ENCODE measurements at places on chromosomes 2 and 18.
A peak's percentile ranks its signal among the peaks of the same experiment; 100 is the strongest.

GRCh38 chr2:31235504-31235902 lies 1.6 kb downstream of the EHD3 start:
- DNase-seq, result peak; percentile 51

GRCh38 chr2:228417526-228417925 lies 236.0 kb upstream of the SPHKAP start:
- peak; percentile 8 for DNase-seq

DNA sequence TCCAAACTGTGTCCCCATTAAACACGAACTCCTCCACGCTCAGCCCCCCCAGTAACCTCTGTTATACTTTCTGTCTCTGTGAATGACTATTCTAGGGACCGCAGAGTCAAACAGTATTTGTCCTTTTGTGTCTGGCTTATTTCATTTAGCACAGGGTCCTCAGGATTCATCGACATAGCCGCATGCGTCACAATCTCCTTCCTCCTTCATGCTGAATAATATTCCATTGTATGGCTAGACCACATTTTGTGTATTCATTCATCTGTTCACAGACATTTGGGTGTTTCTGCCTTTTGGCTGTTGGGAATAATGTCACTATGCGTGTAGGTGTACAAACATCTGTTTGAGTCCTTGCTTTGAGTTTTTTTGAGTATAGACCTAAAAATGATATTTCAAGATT lies 80.9 kb downstream of the SH3RF3 start:
- DNase-seq, result no peak

DNA sequence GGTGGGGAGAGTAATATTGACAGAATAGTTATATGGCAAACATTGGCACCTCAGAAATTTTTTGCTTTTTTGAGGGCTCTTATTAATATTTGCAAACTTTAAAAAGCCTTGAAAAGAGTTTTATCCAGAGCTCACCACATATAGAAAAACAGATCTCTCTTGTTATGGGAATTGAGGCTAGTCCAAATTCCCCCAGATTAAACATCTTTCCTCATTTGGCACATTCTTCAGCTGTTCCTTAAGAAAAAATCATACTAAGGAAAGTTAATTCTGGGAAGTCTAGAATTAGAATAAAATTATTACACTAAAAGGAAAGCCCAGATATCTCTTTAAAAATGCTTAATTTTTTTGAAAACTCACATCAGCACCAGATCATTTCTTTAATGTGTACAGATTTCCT lies 5.6 kb downstream of the TFPI start:
- DNase-seq, result no peak

- no peak for DNase-seq
These were observed 131.4 kb upstream of the MAPRE2 start for GRCh38 chr18:34909637-34910364.

DNA sequence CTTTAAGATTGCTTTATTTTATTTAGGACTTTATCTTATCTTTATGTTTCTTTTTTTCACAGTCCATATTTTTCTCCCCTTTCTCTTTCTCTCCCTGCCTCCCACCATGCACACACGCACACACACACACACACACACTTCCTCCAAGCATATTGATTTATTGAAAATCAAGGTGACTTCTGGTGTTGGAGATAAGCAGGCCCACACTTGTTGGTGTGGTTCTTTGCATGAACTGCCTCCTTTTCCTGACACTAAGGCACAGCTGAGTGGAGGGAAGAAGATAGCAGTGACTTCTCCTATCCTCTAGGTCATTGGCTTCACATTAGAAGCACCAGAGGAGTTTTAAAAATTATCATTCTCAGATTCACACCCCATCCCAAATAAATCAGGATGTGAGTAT lies 18.0 kb downstream of the TBR1 start:
- DNase-seq, result no peak

GRCh38 chr2:62393293-62393692 lies 112.7 kb downstream of the TMEM17 start:
- no peak for DNase-seq

DNA sequence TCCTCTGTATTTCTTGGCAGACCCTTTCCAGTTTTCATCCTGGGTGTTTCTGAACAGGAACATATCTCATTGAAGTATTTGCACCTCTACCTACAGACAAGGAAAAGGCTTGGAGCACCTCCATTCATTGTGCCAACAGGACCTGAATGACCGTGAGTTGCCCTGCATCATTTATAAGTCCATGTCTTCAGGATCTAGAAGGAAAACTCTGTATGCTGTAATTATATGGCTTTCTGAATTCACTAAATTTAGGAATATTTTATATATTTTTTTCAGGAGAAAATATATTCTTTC lies 402.3 kb upstream of the SLC14A2 start:
- DNase-seq, result no peak

DNA sequence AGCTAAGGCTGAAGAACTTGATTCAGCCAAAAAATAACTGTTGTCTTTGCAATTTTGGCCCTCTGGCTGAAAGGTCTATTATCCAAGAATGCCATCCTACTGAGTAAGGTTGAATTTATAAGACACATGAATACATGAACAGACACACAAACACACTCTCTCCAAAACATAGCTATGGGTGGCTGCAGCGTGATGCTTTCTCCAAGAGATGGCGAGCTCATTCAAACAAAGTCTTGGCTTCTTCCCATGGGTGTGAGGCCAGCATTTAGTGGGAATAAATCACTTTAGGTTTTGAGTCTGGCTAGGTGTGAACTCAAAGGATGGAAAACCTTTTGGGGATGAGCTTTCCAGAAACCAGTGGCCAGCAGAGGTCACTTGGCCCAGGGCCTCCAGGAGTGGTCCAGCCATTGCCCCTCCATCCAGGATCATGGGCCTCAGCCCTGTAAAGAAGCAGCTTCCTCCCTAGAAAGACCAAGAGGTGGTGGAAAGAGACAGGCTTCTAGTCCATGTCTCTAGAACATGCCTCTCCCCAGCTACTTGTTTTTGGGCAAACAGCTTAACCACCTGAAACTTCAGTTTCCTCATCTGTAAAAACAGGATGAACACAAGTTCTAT lies 11.0 kb upstream of the OSR1 start:
- no peak for DNase-seq

GRCh38 chr2:100192300-100192699 lies 49.9 kb upstream of the AFF3 start:
- DNase-seq, result no peak

DNA sequence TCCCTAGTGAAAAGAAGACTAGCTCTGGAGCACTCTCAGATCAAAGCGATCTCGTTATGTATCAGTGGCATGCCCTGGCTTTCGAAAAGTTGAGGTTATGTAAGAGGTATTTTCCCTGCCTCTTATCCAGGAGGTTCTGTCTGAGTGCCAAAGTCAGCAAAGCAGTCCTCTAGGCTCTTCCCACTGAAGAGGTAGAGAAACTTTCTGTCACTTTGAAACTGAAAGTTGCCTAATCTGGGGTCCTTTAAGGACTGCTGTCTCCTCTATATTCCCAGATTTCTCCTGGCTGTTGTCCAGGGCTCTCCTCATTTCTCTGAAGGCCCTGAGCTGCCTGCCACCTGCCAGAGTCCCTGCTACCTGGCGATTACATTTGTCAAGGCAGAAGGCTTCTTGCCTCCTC lies 96.3 kb downstream of the B3GNT2 start:
- no peak for DNase-seq

DNA sequence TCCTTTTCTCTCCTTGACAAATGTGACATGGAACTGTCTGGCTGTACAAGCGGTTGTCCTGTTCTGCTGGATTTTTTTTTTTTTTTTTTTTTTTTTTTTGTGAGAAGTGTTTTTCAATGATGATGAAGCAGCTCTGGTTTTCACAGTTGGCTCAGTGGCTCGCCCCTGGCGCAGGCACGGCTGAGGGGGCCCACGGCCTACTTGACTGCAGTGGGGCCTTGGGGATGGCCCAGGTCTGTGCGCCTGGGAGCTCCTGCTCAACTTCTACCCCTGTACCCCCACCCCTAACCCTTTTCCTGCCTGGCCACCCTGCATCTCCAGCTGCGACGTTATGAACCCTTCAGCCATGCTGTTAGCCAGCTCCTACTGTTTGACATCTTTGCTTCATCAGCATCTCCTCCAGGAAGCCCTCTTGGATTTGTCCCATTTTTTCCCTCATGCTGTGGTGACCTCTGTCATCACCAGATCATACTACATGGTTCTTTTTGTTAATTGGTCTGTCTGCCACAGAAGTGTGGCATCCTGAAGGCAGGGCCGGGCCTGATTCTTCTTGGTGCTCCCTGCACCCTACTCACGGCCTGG lies 167.9 kb downstream of the INHBB start:
- no peak for DNase-seq

DNA sequence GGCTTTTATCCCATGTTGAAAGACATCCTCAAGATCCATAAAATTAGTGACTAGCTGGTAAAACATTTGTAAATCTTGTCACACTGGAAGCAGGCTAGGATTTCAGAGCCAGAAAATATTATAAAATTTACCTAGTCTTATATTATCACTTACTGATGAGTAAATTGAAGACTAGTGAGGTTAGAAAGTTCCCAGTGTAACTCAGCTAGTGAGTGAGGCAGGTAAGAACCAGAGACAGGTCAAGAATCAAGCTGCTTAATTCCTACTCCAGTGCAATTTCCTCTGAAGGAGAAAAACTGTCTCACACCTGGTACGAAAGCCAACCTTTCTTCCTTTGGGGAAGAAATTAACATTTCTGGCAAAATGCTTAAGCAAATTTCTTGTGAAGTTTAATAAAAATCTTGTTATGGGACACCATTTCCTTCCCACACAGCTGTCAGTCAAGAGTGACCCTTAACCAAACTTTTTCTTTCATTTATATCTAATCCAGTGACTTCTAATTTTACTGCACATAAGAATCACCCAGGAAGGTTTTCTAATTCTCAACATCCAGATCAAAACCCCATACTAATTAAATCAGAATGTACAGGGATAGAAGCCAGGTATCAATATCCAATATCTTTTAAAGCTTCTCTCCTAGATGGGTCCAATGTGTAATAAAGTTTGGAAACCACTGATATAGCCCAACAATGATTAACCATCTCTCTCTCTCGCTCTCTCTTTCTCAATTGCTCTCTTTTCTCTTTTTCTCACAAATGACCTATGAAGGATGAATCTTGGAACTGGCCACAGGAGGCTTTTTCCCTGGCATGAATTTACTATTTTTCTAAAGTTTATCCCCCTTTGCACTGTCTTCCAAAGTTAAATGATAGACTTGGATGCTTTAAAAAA lies 264.3 kb upstream of the SLC39A10 start:
- DNase-seq, result no peak

GRCh38 chr2:150872756-150873395 lies 385.4 kb upstream of the RND3 start:
- no peak for DNase-seq

GRCh38 chr2:127614731-127615130 lies 31.2 kb upstream of the GPR17 start:
- no peak for DNase-seq

DNA sequence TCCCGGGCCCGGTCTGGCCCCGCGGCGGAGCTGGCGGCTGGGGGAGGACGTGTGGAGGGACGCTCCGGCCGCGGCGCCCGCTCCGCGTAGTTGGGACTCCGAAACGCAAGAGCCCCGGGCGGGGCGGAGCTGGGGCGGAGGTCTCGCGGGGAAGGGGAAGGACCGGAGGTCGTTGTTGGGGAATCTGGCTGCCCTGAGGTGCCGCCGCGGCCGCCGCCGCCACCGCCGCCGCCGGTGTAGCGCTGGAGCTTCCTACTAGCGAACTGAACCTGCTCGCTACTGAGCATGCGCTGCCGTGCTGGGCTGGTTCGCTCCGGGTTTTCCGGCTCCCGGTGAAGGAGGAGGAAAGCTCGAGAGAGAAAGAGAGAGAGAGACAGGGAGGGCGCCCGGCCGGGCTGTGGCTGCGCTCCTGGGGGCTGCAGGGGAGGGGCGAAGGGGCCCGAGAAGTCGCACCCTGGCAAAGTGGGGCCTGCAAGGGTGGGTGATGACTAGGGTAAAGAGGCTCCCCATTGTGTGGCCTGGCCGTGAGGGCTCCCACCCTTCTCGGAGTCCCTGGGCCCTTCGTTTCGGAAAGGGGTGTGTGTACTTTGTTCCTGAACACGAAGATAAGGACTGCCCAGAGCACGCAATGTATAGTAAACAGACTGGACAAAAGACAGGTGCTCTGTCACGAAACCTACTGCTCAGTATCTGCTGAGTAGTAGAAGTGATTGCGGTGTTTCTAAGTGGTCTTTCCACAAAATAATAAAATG lies at the start of gene SOS1:
SOS1 (minus strand) TSS at position 281 of the 752 bp plus-strand sequence. CDS start 629 bp downstream, outside the sequence.
- DNase-seq, result peak; percentile 89

DNA sequence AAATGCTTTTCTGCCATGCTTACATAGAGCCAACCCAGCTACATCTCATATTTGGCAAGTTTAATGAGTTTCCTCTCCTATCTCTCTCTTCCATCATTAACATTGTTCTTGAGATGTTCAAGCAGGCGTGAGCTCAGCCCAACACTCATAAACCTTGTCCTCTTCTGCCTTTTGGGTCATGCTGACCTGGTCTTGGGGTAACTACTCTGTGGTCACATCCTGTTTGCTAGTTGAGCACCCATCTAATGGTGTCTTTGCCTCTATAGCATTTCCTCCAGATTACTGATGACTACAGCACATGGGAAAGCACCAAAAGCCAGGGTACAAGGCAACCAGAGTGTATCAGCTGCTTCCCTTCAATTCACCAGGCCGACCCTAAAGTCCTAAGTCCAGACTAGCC lies 366.9 kb upstream of the HNRNPA3 start:
- DNase-seq, result no peak

DNA sequence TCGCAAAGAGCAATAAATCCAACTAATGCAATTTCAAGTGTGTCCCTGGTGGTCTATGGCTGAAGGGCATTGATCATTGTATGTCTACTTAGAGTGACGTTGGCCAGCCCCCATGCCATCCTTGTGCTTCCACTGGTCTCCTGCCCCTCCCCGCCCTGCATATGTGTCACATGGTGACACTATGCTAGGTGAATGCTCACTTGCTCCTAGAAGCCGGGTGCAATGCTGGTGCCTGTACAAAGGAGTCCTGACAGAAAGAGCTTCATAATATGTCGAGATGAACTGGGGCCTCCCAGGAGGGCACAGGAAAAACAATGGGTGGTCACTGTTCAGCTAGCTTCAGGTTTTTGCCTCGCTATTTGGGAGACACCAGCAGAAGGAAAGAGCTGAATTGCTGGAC lies 5.9 kb upstream of the TRABD2A start:
- no peak for DNase-seq
